H54 (cell line): ENCODE measurements at places on chromosomes 6 and 20.

GRCh38 chr6:89297695-89298351, 17.3 kb downstream of the GABRR2 start:
- DNase-seq = peak; percentile 65

GRCh38 chr6:118810420-118811027, 83.4 kb upstream of the ASF1A start:
- no peak for DNase-seq

DNA sequence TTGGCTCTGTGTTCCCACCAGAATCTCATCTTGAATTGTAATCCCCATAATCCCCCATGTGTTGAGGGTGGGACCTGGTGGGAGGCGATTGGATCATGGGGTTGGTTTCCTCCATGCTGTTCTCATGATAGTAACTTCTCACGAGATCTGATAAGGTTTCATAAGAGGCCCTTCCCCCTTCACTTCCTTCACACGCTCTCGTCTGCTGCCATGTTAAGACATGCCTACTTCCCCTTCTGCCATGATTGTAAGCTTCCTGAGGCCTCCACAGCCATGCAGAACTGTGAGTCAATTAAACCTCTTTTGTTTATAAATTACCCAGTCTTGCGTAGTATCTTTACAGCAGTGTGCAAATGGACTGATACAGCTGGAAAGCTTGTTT, 90.0 kb downstream of the ELOVL5 start:
- no peak for DNase-seq

GRCh38 chr6:43683708-43684455, 3.7 kb downstream of the MRPS18A start:
- DNase-seq = no peak

- no peak for DNase-seq
Measured at GRCh38 chr20:12924126-12924525, 84.6 kb upstream of the SPTLC3 start.

- no peak for DNase-seq
Measured at GRCh38 chr6:9810286-9810685, 604.6 kb downstream of the TFAP2A start.

- DNase-seq = no peak
Measured at GRCh38 chr6:12356431-12356830, 66.3 kb downstream of the EDN1 start.

DNA sequence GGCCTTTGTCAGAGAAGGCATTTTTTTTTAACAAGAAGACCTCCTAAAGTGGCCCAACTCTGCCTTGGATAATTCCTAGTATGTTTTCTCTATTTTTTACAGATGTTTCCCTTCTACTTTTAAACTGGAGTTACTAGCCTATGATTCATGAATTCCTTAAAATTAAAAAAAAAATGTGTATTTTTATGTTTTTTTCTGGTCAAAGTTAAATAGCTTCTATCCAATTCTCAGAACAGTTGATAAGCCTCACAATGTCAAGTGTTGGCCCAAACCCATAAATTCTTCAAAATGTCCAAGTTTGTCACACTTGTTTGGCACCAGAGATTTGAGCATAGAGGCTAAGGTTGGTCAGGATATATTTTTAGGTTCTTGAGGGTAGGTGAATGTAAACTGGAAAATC, 64.0 kb downstream of the JAG1 start:
- DNase-seq = no peak

DNA sequence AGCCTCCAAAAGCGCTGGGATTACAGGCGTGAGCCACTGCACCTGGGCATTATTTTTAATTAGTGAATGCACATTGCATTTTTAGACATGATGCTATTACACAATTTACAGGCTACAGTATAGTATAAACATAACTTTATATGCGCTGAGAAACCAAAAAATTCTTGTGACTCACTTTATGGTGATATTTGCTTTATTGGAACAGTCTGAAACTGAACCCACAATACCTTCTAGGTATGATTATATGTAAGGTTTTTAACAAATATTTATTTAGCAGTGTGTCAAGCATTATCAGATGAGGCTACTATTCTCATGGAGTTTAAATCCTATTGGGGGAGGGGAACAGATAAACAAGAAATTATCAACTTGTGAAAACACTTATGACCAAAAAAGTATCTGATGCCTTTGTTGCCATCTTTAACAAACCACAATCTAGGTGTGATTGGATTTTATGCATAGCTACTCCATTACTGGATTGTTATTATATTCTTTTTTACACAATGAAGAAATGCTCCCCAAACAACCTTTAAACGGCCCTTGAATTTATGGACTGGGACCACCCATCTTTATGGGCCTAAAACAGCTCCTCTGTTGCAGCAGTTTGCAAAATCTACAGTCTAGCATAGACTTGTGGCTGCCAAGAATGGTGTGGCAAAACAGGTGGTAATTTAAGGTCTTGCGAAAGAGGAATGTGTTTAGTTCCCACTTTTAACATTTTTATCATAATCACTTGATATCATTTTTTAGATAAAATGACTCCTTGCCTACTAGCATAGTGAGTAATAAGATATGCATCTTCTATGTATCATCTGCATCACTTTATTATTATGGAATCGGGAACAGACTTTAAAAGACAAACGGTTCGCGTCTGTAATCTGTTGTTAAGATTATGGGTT, 159.2 kb upstream of the C6orf118 start:
- DNase-seq = no peak

GRCh38 chr6:15350386-15351083, 104.7 kb downstream of the JARID2 start:
- DNase-seq = no peak

GRCh38 chr6:158737082-158737709, 82.0 kb downstream of the EZR start:
- no peak for DNase-seq

GRCh38 chr6:56374841-56375369, 127.5 kb upstream of the COL21A1 start:
- DNase-seq = no peak

DNA sequence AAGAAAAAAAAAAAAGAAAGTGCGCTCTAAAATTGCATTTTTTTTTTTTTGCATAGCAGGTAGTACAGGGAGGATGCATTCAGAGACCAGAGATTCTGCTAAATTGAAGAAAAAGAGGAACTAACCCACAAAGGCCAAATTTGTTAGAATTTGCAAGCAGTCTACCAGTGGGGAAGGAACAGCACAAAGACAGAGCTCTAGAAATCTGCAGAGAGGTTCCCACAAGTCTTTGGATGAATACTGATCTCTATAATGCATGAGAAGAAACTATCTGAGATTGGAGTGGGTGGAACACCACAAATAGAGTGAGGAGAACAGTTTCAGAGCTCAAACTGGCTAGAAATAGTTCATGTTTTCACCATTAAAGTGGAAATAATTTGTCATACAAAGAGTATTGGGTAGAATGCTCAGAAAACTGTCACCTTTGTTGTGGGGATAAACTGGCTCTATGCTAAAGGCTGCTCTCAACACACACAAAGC, 79.6 kb upstream of the AHI1 start:
- no peak for DNase-seq

DNA sequence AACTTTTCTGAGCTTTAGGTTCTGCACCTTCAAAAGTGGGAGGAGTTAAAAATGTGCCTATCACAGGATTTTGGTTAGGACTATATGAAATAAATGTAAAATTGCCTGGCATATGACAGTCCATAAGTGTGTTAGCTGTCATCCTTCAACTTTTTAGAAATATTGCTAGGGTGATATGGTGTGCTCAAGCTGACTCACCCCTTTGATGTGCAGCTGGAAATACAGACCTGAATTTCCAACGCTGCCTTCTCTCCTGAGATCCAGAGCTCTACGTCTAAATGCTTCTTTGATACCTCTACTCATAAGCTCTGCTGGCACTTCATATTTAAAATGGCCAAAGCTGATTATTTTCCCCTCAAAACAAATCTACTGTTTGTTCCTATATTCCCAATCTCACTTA, 2.7 kb downstream of the SLC35B3 start:
- no peak for DNase-seq

- DNase-seq = peak; percentile 6
Measured at GRCh38 chr20:22248051-22248667, 336.2 kb downstream of the FOXA2 start.

GRCh38 chr20:41618807-41619311, 682 bp upstream of the CHD6 start:
- DNase-seq = peak; percentile 28

- DNase-seq = no peak
Measured at GRCh38 chr6:74931558-74931957, 274.3 kb downstream of the COL12A1 start.

GRCh38 chr20:43843096-43843964, 71.3 kb upstream of the TOX2 start:
- peak; percentile 52 for DNase-seq

GRCh38 chr6:144087789-144088426, 7.5 kb downstream of the SF3B5 start:
- no peak for DNase-seq

DNA sequence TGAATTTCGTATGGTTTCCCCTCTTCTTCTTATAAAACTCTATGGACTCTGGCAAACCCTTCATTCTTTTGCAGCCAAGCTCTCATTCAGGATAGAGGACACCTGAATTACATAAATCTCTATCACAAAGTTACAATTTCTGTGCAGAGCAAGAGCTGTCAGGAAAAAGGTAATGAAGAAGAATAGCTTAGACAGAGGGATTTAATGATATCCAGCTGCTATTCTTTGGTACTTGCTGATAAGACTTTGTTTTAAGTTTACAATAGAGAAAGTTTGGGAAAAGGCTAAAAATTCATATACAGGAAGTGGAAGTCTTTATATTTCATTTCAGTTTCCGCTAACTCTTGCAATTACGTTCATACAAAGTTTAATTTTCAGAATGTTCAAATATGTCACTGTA, 227.0 kb downstream of the FOXC1 start:
- DNase-seq = no peak

GRCh38 chr20:13041574-13042457, 33.0 kb downstream of the SPTLC3 start:
- no peak for DNase-seq
